ENCODE measurements at places on chromosomes 7 and 10. TPM values are rescaled to one million over a fixed set of nuclear protein-coding genes. Genes with fewer than 3 reads are reported as not detected.

NPY4R2 gene
- not detected for total RNA-seq

DNA sequence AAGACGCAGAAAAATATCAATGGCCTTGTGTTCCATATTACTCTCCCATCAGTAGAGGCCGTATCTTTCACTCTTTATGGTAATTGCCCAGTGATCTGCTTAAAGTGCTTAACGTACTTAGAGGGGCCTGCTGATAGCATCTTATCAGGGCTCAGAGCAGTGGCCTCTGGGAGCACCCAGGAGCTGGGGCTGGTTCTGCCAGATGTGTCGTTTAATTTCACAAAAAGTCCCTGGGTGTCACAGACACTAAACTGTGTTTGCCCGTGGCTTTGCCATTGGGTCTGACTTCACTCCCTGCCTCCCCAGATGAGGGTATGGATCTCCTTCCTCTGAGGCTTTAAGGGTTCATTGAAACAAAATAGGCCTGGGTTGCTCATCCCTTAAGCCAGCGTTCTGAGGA, 435.3 kb downstream of the GATA3 start:
- no peak for DNase-seq

KLHDC10 gene
- 18.7 TPM for total RNA-seq

DNA sequence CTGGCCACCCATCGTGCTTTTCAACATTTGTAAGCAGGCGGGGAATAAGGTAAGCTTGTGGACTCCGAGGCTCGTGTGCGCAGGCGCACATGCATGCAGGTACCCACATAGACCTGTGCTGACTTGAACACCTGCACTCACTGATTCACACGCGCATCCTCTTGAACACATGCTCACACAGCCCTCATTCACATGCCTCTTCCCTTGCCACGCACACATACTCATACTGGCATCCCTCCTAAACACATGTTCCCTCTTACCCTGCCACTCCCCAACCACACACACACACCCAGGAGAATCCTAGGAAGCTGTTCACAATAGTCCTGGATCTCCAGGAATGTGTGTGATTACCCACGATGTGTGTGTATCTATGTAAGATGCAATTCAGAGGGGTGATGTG, 44.1 kb upstream of the LBX1 start:
- no peak for DNase-seq

GRCh38 chr10:75209086-75209920, 1.3 kb upstream of the VDAC2 start:
- no peak for DNase-seq

- no peak for DNase-seq
Observed at GRCh38 chr10:110747609-110748464, 103.7 kb downstream of the RBM20 start.

EXOC4 gene
- total RNA-seq: 53.2 TPM

- no peak for DNase-seq
Observed at GRCh38 chr10:116286626-116287200, 13.7 kb upstream of the GFRA1 start.

DNA sequence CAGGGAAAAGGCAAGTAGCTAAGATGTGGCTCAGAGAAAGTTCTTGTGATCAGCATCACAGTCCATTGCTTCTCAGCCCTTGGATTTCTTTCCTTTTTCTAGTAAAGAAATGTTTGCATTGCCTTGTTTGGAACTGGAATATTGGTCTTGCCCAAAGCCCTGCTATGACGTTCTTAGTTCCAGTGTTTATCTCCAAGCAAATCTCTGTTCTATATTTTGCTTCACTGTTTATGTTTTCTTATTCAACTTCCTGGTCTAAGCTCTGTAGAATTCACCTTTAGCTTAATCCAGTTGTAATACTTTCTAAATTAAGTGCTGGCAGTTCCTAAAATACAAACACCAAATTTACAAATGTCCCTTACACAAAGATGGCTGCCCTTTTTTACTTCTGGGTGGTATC, 88.7 kb upstream of the ZNF438 start:
- DNase-seq: no peak

GRCh38 chr7:94908323-94909178, 1.2 kb downstream of the PPP1R9A start:
- DNase-seq: no peak

TMEM196 gene
- not detected for total RNA-seq

- no peak for DNase-seq
Observed at GRCh38 chr7:139960157-139960556, 102.6 kb downstream of the PARP12 start.
